Airway epithelial cell (primary cell): ENCODE measurements at places on chromosomes 3 and 15. TPM values are rescaled to one million over a fixed set of nuclear protein-coding genes. Genes with fewer than 3 reads are reported as not detected.

The RARRES1 gene
- 2.1 TPM in 1 of 2 replicates, not detected in the other for total RNA-seq

The MED12L gene
- 0.05 and 0.07 TPM in 2 replicates for total RNA-seq

The SYNM gene
- 0.63 and 0.74 TPM in 2 replicates for total RNA-seq

The PDZRN3 gene
- 2.3 and 4.3 TPM in 2 replicates for total RNA-seq

The TRIM71 gene
- total RNA-seq: not detected in 2 replicates

The ADAMTS9 gene
- total RNA-seq: 0.28 TPM in 1 of 2 replicates, not detected in the other

The CCR3 gene
- total RNA-seq: not detected in 2 replicates

The NKTR gene
- 7.9 and 13.6 TPM in 2 replicates for total RNA-seq

The TGFBR2 gene
- total RNA-seq: 52.0 and 64.3 TPM in 2 replicates

The CMTM8 gene
- total RNA-seq: 6.9 and 7.8 TPM in 2 replicates
